ENCODE measurements at places on chromosomes 1 and 21.

DNA sequence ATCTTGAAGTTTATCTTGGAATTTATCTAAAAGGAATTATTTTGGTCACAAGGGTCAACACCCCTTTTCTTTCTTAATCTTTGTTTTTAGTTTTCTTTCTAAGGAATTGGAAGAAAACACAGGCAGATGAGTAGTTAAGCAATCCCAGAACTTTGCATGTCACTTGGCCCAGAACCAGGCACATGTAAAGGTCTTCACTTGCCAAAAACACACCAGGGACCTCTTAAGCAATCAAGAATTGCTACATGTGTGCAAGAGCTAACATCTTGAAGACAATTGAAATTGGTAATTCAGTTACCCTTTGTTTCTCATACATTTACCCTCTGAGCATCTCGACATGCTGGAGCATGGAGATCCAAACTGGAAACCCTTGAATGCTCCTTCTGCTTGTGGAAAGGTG is 114.2 kb downstream of the ZC3H11B start:
- no peak for DNase-seq

DNA sequence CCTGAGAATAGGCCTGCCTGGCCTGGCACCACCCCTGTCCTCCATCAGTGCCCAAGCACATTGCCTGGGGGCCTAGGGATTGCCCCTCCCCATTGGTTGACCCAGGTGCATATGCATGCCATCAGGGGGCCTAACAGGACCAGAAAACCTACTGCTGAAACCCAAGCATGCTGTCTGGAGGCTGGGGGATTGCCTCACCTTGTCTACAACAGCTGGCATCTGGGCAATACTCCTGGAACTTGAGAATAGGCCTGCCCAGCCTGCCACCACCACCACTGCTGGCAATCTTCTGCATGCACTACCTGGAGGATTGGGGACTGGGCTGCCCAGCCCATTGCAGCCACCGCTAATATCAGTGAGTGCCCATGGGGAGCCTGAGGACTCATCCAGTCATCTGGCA is 56.1 kb upstream of the BCL10 start:
- no peak for DNase-seq

- DNase-seq: no peak
Measured at GRCh38 chr1:34842952-34843371, 16.6 kb downstream of the SMIM12 start.

DNA sequence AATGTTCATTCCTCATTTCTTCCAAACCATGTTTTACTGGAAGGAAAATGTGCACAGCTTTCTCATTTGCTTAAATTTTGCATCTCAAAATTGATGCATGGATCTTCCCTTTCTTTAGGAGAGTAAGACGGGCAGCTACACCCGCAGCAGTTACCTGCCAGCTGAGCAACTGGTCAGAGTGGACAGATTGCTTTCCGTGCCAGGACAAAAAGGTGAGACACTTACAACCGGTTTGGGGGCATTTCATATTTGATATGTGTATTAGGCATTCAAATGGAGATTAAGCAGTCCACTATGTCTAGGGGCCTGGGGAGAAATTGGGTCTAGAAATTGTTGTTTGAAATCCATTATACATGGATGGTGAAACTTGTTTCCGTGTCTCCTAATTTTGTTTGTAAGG is 12.9 kb downstream of the C8A start:
- no peak for DNase-seq

DNA sequence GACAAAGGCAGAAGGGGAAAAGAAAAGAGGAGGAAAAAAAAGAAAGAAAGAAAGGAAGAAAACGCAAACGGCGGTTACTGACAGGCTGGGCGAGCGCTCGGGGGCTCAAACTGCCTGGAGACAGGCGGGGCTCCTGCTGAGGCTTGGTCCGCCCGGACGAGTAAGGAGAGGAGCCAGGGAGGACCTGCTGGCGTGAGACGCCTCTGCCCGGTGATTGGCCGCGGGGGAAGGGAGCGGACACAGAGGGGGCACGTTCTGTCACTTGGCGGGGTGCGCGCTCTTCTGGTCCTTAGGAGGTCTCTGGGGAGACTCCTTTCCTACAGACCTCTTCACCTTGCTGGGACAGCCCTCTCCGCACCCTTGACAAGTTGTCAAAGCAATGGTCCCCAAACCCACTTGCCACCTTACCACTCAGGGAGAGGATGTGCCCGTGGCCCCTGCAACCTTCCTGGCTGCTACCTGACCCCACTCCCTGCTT is 791 bp upstream of the PIK3R3 start:
- no peak for DNase-seq

DNA sequence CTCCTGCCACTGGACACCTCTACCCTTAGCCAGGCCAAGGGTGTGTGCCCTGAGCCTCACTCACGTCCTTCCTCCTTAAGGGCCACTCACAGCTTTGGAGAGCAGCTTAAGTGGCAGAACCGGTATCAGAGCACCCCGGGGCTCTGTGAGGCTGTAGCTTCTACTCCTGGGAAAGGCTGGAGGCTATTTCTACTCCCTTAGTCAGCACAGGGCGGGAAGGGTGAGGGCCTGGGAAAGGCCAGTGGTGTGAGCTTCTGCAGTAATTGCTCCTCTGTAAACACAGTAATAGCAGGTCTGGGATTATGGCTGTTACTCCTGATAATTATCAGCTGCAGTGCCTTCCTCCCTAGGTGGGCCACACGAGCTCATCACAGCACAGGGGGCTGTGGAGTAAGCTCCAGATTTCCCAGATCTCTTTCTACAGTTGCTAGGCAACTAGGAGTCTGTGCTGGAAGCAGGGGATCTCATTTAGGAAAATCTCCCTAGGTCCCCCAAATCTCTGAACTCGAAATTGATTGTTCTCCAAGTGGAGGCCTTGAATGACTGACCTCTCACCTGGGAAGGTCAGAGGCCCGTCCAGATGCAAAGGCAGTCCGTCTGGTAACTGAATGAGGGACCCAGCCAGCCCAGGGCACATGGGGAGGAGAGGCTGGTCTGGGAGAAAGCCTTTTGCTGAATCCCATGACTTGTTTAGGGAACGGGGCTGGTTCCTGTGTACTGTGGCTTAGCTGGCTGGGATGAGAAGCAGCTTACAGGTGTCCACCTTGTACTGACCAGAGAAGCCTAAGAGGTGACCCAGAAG is 29.3 kb downstream of the IER5 start:
- no peak for DNase-seq

DNA sequence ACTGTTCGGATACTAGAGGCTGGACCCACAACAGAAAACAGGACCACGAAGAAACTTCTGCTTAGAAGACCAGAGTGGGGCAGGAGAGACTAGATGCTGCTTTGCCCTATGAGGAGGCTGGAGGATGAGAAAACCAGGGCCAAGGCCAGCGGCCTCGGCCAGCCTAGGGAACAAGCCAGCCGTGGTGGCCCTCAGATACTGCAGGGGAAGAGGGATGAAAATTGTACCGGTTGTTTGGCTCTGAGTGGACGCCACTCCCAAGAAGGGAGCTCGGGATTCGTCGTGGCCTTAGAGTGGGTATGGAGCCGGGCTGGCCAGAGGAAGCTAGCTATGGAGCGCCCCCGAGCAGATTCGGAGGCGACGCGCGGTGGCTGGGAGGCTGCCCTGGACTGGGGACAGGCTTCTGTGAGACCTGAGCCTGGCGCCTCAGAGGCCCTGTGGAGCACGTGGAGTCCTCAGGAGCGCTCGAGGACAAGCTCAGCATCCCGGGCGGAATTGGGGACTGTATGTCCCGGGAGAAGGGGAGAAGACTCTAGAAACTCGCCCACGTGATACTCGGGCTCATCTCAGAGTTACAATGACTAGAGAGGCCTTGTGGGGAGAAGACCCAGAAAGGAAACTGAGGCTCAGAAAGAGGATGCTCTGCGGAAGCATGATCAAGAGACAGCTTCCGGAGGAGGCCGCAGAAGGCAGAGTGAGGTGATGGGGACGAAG is 2.8 kb downstream of the PRRX1 start:
- no peak for DNase-seq

- no peak for DNase-seq
Measured at GRCh38 chr1:222620566-222620965, 2.7 kb downstream of the MIA3 start.

GRCh38 chr1:235025422-235025984 is 103.1 kb downstream of the TOMM20 start:
- no peak for DNase-seq

DNA sequence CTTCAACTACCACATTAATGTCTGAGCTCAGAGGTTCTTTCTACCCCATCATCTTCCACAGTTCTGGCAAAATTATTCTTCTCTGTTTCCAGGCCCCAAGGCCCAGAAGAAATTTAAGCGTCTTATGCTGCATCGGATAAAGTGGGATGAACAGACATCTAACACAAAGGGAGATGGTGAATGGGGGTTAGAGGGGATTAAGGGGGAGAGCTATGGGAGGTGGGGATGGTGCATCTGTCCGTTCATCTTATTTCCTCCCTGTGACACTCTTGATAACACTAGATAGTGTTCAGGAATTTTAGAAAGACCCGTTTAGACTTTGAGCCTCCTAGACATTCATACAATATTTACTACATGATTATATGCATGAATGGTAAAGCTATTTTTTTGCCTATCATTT is 17.6 kb upstream of the RPRD2 start:
- no peak for DNase-seq

DNA sequence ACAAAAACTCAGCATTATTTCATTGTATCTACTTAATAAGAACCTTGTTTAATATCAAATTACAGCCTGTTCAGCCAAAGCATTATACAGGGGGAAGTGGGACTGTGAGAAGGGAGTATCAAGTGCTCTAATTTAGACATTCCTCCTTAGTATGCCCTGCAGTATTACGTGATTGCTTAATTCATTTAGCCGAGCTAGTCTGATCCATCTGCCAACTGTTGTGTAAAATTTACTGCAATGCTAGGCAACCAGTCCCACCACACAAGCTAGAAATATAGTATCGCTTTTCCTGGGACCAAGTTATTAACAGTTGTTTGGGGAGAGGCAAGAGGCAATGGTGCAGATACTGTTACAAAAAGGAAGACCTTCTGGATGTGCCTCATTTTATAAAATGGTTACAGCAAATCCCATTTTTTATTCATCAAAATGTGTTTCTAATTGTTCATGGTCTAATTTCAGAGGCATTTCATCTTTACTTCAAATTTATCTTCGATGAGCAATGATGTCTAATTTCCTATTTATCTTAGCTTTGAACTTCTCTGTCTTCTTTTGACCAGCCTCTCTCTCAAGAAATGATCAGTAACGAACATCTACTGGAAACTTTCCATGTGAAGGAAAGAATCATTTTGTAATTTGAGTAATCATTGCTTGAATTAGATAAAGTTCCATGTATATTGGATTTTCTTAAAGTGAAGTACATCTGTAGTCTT is 283.3 kb downstream of the DUSP10 start:
- DNase-seq: no peak

DNA sequence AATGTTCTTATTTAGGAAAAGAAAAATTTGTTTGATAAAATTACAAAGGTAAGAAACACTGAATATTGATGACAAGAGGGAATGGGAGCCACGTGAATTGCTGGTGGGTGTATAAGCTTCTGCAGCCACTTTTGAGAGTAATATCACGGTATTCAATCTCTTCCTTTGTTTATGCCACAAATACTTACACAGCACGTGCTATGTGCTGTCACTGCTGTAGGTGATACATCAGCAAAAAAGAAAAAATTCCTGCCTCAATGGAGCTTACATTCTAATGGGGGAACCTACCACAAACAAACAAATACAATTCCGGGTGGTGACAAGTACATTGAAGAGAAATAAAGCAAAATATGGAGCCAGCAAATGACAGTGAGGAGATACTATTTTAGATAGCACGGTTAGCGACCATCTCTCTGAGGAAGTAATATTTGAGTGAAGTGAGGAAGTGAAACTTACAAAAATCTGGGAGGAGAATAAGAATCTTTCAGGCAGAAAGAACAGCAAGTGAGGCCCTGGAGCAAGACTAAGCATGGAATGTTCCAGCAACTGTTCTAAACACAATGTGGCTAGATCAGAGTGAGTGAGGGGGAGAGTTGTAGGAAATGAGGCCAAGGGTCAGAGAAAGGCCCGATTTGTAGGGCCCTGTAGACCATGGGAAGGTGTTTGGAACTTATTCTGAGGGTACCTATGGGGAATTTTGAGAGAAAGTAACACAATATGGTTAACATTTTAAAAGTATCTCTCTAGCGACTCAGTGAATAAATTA is 2.6 kb upstream of the FCRLB start:
- no peak for DNase-seq

- DNase-seq: no peak
Measured at GRCh38 chr1:43729816-43730463, 22.6 kb downstream of the ST3GAL3 start.

DNA sequence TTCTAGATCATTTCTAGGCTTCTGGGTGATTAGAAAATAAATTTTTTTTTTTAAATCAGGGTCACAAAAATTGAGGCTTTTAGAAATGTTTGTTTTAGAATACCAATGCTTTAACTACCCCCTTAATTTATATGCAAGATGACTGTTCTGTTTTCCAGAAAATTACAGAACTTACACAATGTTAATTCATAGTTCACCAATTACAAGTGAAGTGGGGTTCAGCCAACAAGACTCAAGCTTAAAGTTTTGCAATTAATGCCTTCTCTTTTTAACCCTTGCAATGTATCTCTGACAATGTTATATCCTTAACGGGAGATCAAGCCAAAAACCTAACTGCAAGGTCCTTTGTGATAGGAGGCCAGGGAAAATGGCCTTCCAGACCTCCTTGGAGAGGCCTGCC is 5.6 kb downstream of the PRELP start:
- DNase-seq: no peak

DNA sequence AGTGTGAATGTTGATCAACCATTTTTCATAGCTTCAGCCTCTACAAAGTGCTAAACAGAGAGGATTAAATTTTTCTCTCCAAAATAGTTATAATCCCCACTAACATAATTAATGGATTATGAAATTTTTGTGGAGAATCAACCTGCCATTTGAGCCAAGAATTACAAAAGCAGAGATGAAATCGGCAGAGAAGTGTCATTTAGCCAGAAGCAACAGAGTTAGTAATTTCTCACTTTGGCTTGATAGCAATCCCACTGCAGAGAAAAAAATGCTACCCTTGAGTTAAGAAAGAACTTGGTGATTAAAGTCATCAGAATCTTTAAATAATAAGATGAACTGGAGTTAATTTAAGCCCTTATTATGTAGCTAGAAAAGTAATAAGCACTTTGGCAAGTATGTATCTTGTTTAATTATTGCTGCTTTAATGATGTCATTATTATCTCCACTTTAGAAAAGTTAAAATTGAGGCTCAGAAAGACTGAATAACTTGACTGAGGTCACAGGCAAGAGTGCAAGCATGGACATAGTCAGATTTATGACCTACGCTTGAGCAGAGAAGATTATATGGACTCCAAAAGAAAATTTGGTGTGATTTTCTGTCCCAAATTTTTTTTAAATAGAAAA is 37.3 kb downstream of the RGS4 start:
- DNase-seq: no peak

- no peak for DNase-seq
Measured at GRCh38 chr1:220511785-220512184, 16.2 kb upstream of the MARK1 start.
